Vein endothelial cell (primary cell): ENCODE measurements at places on chromosomes 6 and 20. TPM values are rescaled to one million over a fixed set of nuclear protein-coding genes. Genes with fewer than 3 reads are reported as not detected.

The SLC52A3 gene
- under 0.01 and 0.10 TPM in 2 replicates for total RNA-seq

The PAX1 gene
- total RNA-seq: not detected in 2 replicates

The HMGCLL1 gene
- not detected in 2 replicates for total RNA-seq

The FAM162B gene
- 0.33 TPM in 1 of 2 replicates, not detected in the other for total RNA-seq

The SEMG1 gene
- not detected in 2 replicates for total RNA-seq

The HDGFL1 gene
- total RNA-seq: 0.10 TPM in 1 of 2 replicates, not detected in the other

The TNXB gene
- 2.1 and 4.2 TPM in 2 replicates for total RNA-seq
